Activated T-cell treated with anti-CD3 and anti-CD28 coated beads, Interleukin-2, amount 50 U/mL, for 48 hours (primary cell): ENCODE measurements at places on chromosomes 2 and 18.
A peak's percentile ranks its signal among the peaks of the same experiment; 100 is the strongest.

DNA sequence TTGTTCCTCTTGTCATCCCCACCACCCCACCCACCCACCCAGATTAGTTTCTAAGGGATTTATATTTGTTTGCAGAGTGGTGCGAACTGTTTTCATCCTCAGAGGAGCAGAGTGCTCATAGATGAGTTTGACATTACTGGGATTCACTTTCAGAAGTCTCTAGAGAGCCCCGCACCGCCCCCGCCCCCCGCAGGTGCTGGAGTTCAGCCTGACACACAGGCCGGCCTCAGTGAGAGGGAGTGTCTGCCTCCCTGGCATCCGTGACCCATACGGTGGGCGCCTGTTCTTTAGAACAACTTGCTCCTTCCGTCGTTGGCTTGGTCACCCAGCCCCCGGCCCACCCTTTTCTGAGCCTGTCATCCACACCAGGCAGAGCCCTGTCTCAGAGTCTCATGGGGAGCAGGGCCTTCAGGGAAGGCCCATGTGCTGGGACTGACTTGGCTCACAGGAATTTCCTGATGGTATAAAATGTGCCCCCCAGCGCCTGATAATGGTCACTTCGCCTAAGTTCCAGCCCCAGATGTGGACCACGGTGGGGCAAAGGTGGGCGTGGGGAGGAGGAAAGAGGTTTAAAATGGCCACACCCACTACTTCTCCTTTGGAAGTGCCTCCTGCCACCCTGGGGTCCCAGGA is 44.3 kb downstream of the HPCAL1 start:
- no peak for DNase-seq

GRCh38 chr2:207122651-207123334 is 43.0 kb downstream of the KLF7 start:
- DNase-seq: no peak

DNA sequence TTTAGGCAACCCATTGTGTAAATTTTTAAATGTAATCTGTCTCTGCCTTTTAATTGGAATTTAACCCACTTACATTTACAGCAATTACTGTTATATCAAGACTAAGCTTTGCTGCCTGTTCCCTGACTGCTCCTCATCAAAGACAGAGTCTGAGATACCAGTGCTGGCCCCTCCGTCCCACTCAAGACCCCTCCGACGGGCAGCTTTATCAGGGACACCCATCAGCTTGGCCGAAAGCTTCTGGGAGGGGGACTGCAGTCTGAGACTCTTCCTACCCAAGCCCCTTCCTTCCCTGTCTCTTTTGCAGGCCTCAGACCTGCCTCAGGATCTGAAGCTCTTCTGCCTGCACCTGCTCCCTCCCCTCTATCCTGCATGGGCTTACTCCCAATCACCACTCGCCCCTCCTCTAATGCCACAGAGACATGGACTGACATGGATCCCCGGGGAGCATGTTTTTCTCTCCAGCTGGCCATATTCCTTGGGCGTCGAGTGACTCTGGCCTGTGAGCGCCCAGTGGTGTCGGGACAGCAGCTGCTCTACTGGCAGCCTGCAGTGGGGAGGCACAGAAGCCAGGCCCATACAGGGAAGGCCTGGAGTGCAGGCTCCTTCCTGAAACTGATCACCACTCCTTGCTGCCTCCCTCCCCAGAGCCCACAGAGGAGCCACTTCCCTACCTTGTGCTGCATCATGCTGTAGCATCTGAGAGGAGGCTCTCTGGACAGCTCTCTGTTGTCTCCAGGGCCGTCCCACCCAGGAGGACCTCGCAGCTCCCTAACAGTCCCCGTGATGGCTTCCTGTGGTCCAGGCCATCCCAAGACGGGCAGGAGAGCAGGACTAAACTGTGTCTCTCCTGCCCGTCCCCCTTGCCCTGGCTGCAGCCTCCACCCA is 3.7 kb upstream of the KIF1A start:
- DNase-seq: no peak

GRCh38 chr2:164023896-164024295 is 288.1 kb upstream of the FIGN start:
- DNase-seq: no peak

GRCh38 chr2:167582619-167583018 is 664.8 kb downstream of the STK39 start:
- DNase-seq: no peak

DNA sequence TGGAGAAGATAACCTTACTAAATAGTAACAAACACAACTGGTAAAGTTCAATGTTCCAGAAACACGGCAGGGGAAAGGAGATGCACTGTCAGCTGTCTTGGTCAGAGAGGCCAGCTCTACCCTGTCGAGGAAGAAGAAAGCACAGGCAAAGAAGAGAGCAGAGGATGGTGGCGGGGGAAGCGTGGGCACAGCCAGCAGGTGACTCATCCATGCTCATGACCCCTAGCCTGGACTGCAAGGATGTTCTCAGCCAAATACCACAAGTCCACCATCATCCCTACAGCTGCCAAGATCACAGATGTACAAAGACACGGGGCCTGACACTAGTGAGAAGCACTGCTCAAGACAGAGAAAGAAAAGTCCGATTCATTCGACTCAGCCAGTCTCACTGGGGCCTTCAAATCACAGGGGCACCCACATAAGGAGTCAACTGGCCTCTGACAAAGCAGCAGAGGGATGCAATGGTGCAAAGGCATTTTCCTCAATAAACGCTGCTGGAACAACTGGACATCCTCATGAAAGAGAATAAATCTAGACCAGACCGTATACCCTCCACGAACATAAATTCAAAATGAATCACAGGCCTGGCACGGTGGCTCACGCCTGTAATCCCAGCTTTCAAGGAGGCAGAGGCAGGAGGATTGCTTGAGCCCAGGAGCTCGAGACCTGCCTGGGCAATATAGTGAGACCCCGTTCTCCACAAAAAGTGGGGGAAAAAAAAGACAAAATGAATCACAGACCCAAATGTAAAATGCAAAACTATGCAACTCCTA is 5.6 kb downstream of the DTYMK start:
- no peak for DNase-seq

DNA sequence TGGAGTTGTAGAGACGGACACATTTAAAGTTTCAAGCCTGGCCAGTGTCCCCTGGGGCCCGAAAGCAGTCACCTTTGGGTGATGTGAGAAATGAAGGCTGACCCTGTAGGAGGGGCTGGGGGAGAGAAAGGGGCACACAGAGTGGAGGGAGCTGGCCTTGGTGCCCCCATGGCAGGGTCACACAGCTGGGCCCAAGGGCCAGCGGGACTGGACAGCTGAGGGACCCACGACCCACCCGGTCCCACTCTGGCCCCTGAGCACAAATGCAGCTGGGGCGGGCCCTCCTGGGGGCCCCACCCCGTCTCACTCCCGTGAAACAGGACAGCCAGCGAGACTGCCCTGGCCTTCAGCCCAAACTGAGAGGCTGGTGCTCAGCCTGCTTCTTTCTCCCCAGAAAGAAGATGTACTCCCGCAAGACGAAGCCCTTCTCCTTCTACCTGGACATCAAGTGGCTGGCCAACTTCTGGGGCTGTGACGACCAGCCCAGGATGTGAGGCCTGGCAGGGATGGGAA is 6.1 kb downstream of the AGXT start:
- no peak for DNase-seq

DNA sequence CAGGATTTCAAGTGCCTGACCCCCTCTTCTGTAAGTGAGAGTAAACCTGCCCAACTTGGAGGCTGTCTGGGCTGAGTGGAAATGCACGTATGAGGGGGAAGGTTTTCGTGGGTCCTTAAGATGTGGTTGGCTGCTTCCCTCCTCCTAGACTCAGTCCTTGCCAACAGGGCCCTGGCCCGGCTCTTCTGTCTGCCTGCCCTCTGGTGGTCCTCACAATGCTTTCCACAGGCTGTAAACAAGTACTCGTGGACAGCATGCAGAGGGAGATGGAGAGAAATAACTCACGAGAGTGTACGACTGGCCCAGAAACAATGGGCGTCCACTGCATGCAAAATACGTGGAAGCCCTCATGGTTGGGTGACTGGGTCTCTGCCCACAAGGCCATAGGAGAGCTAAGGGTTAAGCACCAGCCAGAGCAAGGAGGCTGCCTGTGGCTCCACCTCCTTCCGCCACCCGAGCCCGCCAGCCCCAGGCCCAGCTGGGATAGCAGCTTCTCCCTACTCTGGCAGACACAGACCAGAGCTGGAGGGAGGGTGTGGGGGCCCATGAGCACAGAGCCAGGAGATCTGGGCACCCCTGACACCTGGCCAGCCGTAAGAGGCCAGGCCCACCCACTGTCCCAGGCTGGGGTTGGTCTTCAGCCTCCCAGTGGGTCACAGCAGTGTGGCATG is 17.0 kb upstream of the ARHGEF4 start:
- no peak for DNase-seq

GRCh38 chr18:55413474-55413873 is 174.5 kb downstream of the TCF4 start:
- no peak for DNase-seq

DNA sequence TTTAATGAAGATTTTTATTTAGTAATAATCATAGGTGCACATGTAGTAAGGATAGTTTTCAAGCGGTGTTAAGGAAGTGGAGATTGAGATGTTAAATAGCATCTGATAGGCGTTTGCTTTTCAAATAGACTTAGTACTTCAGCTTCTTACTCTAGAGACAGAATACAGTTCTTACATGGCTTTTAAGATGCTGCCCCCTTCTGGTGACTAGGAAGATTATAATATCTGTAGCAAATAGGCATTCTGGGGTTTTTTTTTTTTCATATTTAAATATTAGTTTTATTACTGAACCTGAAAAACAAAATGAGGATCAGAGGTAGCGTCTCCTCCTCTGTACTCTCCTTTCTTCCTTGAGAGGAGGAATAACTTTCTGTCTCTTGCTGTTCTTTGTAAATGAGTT is 100.2 kb downstream of the AGAP1 start:
- no peak for DNase-seq

DNA sequence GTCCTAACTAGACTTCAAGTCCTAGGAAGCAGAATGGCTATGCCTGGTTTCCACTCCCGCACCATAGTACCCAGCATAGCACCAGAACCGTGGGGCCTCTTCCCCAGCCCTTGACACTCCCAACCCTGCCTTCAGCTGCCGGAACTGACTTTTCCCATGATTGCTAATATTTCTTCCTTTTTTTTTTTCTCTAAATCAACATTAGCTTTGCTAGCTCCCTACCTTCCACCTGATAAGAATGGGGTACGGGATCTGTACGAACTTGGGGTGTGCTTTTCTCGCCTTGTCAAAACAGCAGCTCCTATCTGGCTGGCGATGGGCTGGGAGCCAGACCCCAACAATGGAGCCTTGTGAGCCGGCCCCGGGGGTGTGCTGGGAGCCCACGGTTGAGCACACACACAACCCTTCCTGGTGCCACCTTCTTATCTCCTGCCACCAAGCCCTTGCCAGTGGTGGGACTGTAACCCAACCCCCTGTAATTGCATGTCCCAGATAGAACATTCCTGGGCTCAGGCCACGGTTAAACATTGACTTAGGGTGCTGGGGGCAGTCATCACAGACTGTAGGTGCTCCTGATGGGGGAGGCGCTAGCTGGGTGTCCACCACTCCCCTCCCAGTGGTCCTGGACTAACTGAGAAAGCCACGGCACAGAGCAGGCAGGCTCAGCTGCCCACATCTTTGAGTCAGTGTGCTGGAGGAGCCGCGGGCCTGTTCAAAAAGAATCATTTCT is 213.0 kb upstream of the HAAO start:
- DNase-seq: no peak

- DNase-seq: peak; percentile 32
These were observed 94.6 kb upstream of the PPP1CB start for GRCh38 chr2:28656937-28657615.

GRCh38 chr18:74268933-74269620 is 22.7 kb downstream of the CYB5A start:
- no peak for DNase-seq

GRCh38 chr2:190443778-190444481 is 35.8 kb downstream of the MFSD6 start:
- DNase-seq: no peak

- DNase-seq: no peak
These were observed 160.1 kb upstream of the MYCN start for GRCh38 chr2:15780234-15780633.

GRCh38 chr18:55657572-55658331 is 69.8 kb upstream of the TCF4 start:
- no peak for DNase-seq

DNA sequence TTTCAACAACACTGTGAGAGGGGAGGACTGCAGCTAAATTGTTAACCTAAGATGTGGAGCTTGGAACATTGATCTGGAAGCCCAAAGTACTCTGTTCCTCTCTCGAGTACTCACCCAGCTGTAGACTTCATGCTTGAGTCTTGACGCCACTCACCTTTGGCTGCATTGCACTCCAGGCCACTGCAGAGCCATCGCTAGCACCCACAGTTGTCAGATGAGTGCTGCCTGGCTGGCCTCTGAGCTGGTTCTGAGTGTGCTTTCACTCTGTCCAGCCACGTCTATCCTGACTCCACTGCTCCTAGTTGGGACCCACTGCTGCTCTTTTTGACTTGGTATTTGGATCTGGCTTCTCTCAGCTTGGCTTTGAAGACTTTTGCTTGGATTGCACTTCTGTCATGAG is 552.1 kb downstream of the DCDC2C start:
- no peak for DNase-seq

- DNase-seq: no peak
These were observed 15.4 kb upstream of the MRPL33 start for GRCh38 chr2:27756091-27756490.

- DNase-seq: no peak
These were observed 123.8 kb downstream of the CYP26B1 start for GRCh38 chr2:72023678-72024390.

DNA sequence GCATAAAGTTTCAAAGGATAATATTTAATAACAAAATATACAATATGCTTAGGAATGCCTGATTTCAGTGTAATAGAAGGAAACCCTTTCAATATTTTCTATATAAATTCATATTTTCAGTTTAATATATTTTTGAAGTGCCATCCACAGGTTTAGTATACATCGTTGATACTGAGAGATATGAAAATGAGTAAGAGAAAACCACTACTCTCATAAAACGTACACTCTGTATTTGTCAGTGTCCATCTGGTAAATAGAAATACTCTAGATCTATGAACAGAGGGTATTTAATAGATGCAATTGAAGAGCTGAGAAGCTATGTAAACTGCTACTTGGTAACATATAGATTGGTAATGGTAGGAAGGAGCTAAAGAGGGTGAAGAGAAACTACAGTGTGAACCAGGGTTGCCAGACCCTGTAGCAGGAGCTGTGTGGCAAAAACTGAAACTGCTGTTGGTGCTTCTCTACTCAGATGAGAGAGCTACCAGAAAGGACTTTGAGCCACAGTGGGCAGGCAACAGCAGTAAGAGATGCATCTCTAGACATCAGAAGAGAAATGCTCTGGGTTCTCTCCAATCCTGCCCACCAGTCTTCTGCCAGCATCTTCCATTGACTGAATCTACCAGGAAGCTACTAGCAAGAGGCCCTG is 187.4 kb downstream of the CCDC102B start:
- no peak for DNase-seq

- DNase-seq: no peak
These were observed 154.8 kb upstream of the KLF7 start for GRCh38 chr2:207320381-207321159.

DNA sequence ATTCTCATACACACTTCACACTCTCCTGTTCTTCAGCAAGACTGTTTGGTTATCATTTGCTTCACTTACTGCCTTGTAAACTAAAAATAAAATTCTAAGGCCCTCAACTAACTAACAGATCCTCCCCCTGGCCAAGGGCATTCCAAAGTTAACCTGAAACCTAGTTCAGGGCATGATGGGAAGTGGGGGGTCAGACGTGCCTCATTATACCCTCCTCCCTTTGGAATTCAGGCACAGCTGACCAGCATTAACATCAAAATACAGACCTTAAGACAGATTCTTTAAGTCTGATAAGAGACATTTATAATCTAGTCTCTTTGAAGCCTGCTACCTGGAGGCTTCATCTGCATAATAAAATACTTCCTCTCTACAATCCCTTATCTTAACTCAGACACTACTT is 221.0 kb downstream of the NOL4 start:
- DNase-seq: no peak

GRCh38 chr2:1136067-1136466 is 185.4 kb downstream of the SNTG2 start:
- DNase-seq: no peak
